Right kidney (tissue), 9 donors: ENCODE measurements at places on chromosomes 3 and 15.

- no peak for DNase-seq
These were observed 1075.3 kb upstream of the ALCAM start for GRCh38 chr3:104291437-104291851.

DNA sequence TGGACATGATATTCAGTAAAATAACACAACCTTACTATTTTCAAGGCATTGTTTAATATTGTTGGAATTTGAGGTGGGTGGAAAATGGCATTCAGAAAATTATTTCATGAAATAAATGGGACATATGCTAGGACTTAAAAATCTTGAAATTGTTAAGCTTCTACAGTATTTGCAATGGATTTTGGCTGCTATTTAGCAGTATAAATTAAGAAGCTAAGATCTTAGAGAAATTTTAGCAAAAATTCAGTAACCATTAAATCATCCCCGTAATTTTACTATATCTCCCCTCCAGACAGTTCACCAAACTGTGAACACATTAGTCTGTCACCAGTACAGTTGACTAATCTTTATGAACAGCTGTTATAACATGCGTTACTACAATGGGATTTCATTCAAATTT lies 8.2 kb downstream of the DIPK2A start:
- no peak for DNase-seq

- no peak for DNase-seq
These were observed 30.5 kb downstream of the RFTN1 start for GRCh38 chr3:16482770-16483531.

DNA sequence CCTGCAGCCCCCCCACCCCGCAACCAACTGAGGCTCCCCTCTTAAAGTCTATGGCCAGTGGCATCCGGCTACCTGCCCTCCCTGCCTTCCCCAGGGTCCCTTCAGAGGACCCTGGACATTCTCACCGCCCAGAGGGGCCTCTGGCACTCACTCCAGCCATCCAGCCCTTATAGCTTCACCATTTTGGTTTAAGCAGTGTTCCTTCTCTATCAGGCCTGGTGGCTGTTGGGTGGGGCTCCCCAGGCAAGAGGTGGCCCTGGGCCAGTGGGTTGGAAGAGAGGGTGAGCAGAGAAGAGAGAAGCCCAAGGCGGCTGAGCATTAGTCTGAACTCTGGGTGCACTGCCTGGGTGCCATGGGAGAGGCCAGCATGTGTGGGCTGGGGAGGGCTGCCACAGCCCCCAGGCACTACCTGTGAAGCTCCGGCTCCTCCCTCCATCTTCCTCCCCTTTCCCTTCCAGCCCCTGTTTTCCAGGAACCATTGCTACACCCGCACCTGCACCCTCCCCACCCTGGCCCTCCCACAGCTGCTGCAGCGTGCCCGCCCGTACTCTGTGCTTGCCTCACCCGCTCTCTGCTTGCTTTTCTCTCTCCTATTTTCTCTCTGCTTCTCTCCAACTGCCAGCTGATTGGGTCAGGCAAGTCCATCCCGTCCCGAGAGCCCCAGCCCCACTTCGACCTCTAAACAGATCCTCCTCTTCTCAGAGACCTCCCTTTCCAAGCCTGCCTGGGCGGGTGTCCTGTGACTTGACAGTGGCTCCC lies 168.2 kb downstream of the TBC1D2B start:
- no peak for DNase-seq

GRCh38 chr15:89670971-89671560 lies 8.1 kb downstream of the PLIN1 start:
- no peak for DNase-seq

GRCh38 chr3:94709249-94709902 lies 646.5 kb downstream of the NSUN3 start:
- DNase-seq, result no peak

- DNase-seq, result peak; percentile 54
These were observed 610 bp downstream of the MAP4 start for GRCh38 chr3:48015431-48016180.

- no peak for DNase-seq
These were observed 43.5 kb downstream of the FMN1 start for GRCh38 chr15:33150971-33151370.
